Effector CD4-positive, alpha-beta T cell (primary cell): ENCODE measurements at places on chromosomes 1 and 21.

- no peak for DNase-seq
Observed at GRCh38 chr1:73784026-73784425, 413.9 kb downstream of the LRRIQ3 start.

GRCh38 chr1:87575528-87575927 lies 246.8 kb downstream of the LMO4 start:
- DNase-seq, result no peak

- no peak for DNase-seq
Observed at GRCh38 chr21:38916214-38916964, 110.7 kb downstream of the ETS2 start.

GRCh38 chr1:204726478-204726877 lies 40.9 kb upstream of the LRRN2 start:
- DNase-seq, result no peak
